ENCODE measurements at places on chromosomes 7 and 10.

- no peaks in the 10 kb centered on the region for H3K27me3 ChIP-seq
- no peaks in the 10 kb centered on the region for H3K4me1 ChIP-seq
- DNase-seq, result no peak
- no peak overlapping the region for H3K4me3 ChIP-seq
Observed at GRCh38 chr7:75534727-75535307, 42.7 kb downstream of the SPDYE5 start.

DNA sequence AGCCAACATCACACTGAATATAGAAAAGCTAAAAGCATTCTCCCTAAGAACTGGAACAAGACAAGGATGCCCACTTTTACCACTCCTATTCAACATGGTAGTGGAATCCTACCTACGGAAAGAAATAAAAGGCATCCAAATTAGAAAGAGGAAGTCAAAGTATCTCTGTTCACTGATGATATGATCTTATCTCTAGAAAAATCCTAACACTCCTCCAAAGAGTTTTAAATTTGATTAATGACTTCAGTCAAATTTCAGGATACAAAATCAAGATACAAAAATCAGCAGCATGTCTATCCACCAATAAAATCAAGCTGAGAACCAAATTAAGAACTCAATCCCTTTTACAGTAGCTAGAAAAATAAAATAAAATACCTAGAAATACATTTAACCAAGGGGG lies 35.3 kb upstream of the TNKS2 start:
- no peak overlapping the region for H3K4me3 ChIP-seq
- no peaks in the 10 kb centered on the region for H3K27me3 ChIP-seq
- H3K36me3 ChIP-seq, result no peaks in the 10 kb centered on the region
- no peaks in the 10 kb centered on the region for H3K4me1 ChIP-seq

- H3K4me3 ChIP-seq, result no peak overlapping the region
- no peaks in the 10 kb centered on the region for H3K27me3 ChIP-seq
- H3K27ac ChIP-seq, result no peak overlapping the region
- H3K4me1 ChIP-seq, result no peaks in the 10 kb centered on the region
Observed at GRCh38 chr7:148464947-148465346, 125.6 kb upstream of the C7orf33 start.

DNA sequence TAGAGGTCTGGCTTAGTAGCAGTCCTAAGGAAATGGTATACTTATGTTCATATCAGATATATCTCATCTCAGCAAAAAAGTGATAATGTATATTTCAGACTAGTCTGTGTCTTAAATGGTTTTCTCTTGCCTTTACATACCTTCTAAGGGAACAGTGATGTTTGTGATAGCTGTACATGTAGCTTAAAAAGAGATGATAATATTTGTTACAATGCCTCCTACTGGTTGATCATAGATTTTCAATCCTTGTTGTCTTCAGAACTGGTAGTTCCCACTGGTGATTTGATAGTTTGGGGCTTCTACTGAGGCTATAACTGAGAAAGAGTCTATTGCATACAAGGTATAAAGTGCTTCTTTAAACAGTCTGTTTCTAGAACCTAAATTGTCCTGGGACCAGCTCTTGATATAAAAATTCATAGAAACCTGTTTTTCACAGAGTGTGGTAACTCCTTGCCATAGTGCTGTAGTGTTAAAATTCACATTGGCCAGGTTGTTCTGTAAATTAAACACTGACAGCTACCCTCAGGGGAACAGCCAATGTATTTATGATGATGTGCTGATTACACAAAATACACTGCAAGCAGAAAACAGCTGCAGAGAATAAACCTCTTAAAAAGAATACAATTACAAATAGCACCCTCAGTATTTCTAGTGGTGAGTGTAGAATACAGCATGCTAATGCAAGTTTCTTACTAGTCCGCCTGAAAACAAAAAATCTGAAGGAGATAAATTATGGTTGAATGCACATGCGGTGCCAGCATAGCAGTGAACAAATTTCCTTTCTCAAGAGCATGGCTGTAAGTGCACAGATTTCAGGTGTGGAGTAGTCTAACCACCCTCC lies 90.3 kb downstream of the BTRC start:
- H3K27me3 ChIP-seq, result no peaks in the 10 kb centered on the region
- H3K4me3 ChIP-seq, result no peak overlapping the region
- DNase-seq, result no peak
- no peak overlapping the region for H3K27ac ChIP-seq

DNA sequence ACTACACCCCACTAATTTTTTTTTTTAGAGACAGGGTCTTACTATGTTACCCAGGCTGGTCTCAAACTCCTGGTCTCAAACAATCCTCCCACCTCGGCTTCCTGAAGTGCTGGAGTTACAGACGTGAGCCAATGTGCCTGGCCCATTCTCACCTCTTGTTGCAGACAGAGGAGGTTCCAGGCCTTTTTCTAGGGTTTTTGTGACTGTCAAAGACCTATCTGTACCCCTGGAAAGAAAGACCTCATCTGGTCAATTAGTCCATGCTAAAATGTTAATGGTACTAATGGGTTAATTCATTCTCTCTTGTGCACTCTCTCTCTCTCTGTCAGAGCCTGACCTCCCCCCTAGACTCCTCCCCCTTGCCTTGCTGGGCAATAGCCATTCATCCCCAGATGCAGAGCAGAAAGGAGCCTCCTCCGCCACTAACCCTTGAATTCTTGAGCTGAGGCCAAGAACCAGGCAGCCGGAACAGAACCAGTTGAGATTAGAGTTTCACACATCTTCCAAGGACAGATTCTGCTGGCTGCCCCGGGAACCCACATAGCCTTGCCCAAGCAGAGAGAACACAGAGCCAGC lies 209.7 kb downstream of the SKIDA1 start:
- H3K27ac ChIP-seq, result peak overlapping the region; percentile 70
- peaks cover 27% of the 10 kb centered on the region for H3K4me1 ChIP-seq
- DNase-seq, result peak; percentile 97

- no peaks in the 10 kb centered on the region for H3K27me3 ChIP-seq
- H3K4me1 ChIP-seq, result peaks cover 2% of the 10 kb centered on the region
- H3K36me3 ChIP-seq, result no peaks in the 10 kb centered on the region
- no peak overlapping the region for H3K27ac ChIP-seq
- no peak for DNase-seq
- H3K4me3 ChIP-seq, result no peak overlapping the region
Observed at GRCh38 chr7:29812185-29812876, 6.0 kb downstream of the WIPF3 start.

- no peaks in the 10 kb centered on the region for H3K4me1 ChIP-seq
- H3K27ac ChIP-seq, result no peak overlapping the region
Observed at GRCh38 chr7:1521456-1521855, 9.0 kb upstream of the MAFK start.

All from thyroid gland (tissue), 4 donors.